ENCODE measurements at places on chromosomes 11 and 22.

GRCh38 chr22:50468626-50469025, 6.2 kb downstream of the SBF1 start:
- no peak for DNase-seq

GRCh38 chr11:38819981-38820380, 2221.9 kb upstream of the RAG2 start:
- DNase-seq = no peak

DNA sequence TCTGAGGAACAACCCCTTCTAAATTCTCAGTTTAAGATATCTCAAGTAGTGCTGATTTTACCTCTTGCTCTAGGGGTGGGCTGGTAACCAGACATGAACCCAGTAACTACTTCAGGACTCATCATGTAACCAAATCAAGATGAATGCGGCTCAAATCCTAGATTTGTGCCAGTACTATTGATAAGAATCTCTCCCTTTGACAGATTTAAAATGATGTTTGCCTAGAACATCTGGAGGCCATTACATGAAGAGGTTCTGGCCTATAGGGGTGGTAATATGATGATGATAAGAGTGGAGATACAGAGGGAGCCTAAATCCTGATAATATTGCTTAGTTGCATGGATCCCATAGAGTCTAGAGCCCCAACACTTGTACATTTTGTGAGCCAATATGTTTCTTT, 672.6 kb upstream of the ANO5 start:
- DNase-seq = no peak

DNA sequence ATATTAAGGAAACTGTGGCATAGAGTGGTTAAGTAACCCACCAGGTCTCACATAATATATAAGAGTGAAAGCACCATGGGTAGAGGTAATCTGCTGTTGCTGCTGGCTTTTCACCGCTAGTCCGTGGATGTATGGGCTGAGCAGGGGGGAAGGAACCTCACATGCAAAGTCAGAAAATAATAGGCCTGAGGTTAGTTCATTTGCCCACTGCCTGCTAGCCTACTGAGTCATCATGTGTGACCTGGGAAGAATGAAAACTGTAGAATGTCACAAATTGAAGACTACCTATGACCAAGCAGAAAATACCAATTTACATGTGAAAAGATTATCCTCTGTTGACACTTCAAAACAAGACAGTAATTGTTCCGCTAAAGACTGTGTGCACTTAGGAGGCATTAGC, 560.1 kb upstream of the FAT3 start:
- no peak for DNase-seq

- DNase-seq = no peak
Observed at GRCh38 chr11:30458541-30458940, 127.6 kb downstream of the MPPED2 start.

GRCh38 chr11:76997512-76997911, 36.7 kb upstream of the B3GNT6 start:
- DNase-seq = no peak

GRCh38 chr11:95304777-95305176, 73.8 kb upstream of the SESN3 start:
- no peak for DNase-seq

DNA sequence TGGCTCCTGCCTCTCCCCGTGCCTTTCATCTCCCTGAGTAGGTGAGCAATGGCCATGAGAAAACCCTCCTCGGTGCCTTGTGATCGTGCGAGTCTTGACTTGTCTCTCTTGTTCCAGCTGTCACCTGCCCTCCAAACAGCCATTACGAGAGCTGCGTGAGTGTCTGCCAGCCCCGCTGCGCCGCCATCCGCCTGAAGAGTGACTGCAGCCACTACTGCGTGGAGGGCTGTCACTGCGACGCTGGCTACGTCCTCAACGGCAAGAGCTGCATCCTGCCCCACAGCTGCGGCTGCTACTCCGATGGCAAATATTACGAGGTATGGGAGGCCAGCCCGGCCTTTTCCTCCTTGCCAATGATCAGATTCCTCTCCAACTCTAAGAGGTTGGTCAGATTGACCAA, 51.7 kb downstream of the TECTA start:
- DNase-seq = no peak

DNA sequence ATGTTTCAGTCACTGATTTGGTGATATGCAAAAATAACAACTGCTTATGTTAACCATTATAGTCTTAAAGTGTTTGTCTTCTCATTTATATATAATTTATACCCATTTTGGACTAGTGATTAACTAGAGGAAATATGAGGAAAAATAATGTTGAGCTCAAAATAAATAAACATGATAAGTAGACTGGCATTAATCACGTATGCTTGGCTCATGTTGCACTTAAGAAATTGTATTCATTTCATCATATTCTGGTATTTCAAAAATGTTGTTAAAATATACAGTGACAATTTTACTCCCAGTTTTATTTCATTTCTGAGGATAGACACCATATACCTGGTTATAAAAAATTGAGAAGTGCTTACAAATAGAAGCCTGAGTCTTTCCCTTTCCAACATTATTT, 3.8 kb upstream of the OR10D3 start:
- DNase-seq = no peak

DNA sequence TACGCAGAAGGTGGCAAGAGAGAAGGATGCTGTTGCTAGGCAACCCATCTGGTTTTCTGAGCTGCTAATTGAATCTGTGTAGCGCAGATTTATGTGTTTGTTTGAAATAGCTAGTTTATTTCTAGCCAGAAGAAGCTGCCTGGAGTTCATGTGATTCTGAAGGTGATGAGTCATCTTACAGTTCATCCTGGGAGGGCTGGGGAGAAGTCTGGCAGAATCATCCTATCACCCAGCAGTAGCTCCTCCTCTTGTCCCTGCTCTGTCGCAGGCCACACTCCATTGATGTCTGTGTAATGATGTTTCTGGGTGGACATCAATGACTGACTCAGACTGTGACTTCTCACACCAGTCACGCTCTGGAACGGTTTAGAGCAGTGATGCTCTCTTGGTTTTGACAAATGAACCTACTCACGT, 4.8 kb upstream of the FBXO7 start:
- no peak for DNase-seq

GRCh38 chr22:32852395-32853251, 51.1 kb downstream of the TIMP3 start:
- no peak for DNase-seq

DNA sequence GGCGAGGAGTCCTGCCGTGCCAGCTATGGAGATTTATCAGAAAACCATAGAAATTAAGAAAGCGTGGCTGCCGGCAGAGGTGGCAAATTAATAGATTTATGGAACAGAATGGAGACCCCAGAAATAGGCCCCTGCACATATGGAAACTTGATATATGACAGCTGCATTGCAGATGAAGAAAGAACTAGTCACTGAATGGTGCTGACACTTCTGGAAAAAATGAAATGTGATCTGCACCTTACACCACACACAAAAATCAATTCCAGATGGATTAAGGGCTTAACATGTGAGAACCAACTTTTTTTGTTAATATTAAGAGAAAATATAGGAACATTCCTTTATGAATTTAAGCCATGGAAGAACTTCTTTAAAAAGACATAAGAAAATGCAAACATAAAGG, 40.3 kb upstream of the TSKU start:
- DNase-seq = no peak

DNA sequence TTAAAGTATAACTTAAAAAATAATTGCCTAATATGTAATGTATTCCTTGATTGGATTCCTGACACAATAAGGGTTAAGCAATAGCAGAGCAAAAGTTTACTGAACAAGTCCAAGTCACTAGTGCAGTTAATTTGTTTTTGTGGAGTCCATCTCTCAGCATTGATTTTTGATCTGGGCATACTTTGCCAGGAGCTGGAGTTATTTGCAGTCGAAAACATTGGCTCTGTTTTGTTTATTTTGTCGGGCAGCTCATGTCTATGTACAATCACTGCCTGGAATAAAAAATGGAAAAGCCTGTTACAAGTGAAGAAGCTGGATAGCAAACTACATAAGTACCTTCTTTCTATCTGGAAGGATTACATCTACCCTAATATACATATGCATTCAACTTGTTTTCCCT, 625.2 kb downstream of the CNTN5 start:
- no peak for DNase-seq

- DNase-seq = no peak
Observed at GRCh38 chr11:131530407-131530806, 160.0 kb downstream of the NTM start.

GRCh38 chr11:35615921-35616900, 2.0 kb upstream of the FJX1 start:
- DNase-seq = peak; percentile 45

- DNase-seq = no peak
Observed at GRCh38 chr11:31844351-31844750, 33.2 kb upstream of the PAX6 start.

Data from CD4-positive, alpha-beta T cell treated with Interleukin-6 at 100 ng/mL for 8 hours (primary cell).